ENCODE measurements at places on chromosomes 3 and 15. TPM values are rescaled to one million over a fixed set of nuclear protein-coding genes. Genes with fewer than 3 reads are reported as not detected.

GRCh38 chr3:153145454-153145853 lies 16.6 kb upstream of the RAP2B start:
- no peak for DNase-seq

DNA sequence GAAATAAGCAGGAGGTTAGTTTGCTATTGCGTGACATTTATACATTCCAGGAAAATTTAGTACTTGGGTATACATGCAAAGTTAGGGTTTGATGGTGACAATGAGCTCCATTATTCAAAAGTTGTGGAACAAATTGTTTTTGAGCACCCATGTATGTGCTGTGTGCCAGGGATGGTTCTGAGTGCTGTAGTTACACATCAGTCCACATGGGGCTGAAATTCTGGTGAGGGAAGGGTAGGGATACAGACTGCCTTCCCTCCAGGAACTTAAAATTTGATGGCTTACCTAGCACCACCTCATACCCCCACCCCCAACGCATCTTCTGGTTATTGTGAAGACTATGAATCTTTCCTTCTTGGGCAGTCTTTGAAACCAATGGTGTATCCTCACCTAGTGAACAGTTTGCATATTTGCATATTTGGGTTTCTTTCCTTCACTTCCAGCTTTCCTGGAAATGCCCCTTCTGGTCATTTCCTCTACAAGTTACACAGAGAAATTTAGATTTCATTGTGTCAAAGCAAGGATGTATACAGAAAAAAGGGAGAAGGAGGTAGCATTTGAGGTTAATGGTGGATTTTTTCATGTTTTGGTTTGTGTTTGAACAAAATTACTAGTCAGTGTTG lies 222.0 kb upstream of the IL12A start:
- DNase-seq: no peak

- DNase-seq: no peak
These were observed 715 bp downstream of the MCCC1 start for GRCh38 chr3:183098536-183099025.

Gene ZBTB47
- polyA plus RNA-seq: 7.8 TPM

Measured in kidney (tissue), 22 donors.